ENCODE measurements at places on chromosomes 1 and 21.
A peak's percentile ranks its signal among the peaks of the same experiment; 100 is the strongest.

- no peak for DNase-seq
Observed at GRCh38 chr1:53319296-53320101, 8.4 kb downstream of the LRP8 start.

DNA sequence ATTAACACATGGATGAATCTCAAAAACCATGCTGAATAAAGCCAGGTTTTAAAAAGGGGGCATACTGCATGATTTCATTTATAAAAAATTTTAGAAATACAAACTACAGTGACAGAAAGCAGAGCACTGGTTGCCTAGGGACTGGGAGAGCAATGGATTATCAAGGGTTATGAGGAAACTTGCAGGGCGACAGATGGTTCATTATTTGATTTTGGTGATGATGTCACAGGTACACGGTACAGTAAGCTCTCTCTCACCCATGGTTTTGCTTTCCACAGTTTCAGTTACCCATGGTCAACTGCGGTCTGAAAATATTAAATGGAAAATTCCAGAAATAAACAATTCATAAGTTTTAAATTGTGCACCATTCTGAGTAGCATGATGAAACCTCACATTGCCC lies 14.1 kb downstream of the VAMP4 start:
- DNase-seq: no peak

DNA sequence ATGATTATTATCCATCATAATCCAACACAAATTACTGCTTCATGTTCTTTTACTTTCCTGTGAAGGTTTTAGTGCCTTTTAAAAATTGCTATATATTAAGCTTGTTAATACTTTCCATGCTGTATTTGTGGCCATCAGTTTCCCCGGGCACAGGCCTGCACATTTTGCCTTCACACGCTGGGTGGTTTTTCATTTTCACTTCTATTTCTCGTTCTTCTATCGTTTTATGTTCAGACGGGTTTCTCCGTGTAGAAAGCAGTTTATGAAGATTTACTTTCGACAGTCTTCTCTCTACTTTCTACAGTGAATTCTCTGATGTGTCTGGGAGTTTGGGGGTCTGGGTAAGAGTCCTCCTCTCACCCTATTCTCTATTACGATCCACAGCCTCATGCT lies 9.5 kb downstream of the RUNX3 start:
- no peak for DNase-seq

DNA sequence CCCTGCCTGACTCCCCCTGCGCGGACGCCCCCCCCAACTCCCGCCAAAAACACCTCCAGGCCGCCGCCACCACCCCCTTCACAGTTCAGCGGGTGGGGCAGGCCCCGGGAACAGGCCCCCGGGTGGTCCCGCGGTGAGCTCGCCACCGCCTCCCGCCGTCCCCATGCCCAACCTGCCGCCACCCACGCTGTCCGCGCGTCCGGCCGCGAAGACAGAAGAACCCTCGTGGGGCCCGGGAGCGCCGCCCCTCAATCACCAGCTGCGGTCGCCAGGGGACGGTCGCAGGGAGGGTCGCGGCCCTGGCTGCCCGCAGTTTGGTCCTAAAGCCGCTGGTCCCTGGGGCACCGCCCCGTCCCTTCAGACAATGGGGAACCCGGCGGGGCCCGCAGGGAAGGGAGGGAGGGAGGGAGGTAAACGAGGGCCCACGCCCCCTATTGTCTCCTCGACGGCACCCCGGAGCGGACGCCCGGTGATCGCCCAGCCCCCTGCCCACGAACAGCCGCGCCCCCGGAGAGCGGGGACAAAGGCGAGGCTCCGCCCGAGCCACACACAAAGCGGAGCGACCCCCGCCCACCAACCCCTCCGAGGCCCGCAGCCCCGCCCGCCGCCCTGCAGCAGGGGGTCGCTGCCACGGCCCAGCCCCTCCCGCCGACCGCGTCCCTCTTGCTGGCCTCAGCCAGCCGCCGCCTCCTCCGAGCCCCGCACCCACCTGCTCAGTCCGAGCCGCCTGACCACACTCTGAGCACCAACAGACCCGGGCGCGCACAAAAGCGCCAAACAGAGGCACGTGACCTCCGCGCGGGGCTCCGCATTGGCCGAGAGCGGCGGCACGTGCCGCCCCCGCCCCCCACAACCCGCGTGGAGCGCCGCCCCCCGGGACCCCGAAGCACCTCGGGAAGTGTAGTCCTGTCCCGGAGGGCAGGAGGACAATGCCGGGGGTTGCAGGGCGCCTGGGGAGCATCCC lies at the start of gene STMN1:
Gene STMN1, minus strand, starts transcription at position 740 of the 964 bp plus-strand sequence. CDS start 1,743 bp downstream, outside the sequence.
- peak; percentile 77 for DNase-seq

- no peak for DNase-seq
Observed at GRCh38 chr1:116256286-116256649, 116.8 kb upstream of the ATP1A1 start.

DNA sequence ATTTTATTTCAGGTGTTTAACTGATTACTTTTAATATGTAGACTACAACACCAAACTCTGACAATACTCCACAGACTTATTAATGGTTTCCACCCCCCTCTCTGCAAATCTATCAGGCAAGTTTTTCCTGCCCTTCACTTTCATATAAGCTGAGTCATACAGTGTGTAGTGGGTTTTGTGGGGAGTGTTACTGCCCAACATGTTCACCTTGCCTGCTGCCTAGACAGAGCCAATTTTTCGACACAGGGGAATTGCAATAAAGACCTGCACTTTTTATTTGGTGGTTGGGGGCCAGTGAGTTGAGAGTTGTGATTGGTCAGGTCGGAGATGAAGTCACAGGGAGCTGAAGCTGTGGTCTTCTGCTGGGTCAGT lies 119.7 kb downstream of the PPIAL4G start:
- DNase-seq: no peak

DNA sequence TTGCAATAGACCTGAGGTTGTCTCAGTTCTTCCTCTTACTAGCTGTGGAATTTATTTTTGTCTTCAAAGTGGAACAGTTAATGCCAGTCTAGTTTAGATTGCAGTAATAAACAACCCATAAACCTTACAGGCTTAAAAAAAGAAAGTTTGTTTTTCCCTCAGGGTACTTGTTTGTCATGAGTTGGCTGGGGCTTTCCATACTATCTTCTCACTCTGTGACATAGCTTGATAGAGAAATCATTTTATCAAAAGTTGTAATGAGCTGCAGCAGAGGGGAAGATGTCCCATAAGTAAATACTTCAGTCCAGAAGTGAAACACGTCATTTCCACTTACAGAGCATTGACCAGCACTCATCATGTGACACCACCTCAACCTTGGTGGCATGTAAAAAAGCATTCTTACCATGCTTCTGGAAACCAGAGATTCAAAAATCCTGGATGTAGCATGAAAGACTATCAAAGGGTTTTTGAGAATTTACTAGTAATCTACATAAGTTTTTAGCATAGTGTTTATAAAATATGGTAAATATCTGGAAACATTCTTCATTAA lies 62.8 kb upstream of the COL11A1 start:
- DNase-seq: no peak

- DNase-seq: no peak
Observed at GRCh38 chr1:77234943-77235342, 15.7 kb upstream of the PIGK start.

GRCh38 chr1:61420243-61420642 lies 304.7 kb downstream of the TM2D1 start:
- no peak for DNase-seq

DNA sequence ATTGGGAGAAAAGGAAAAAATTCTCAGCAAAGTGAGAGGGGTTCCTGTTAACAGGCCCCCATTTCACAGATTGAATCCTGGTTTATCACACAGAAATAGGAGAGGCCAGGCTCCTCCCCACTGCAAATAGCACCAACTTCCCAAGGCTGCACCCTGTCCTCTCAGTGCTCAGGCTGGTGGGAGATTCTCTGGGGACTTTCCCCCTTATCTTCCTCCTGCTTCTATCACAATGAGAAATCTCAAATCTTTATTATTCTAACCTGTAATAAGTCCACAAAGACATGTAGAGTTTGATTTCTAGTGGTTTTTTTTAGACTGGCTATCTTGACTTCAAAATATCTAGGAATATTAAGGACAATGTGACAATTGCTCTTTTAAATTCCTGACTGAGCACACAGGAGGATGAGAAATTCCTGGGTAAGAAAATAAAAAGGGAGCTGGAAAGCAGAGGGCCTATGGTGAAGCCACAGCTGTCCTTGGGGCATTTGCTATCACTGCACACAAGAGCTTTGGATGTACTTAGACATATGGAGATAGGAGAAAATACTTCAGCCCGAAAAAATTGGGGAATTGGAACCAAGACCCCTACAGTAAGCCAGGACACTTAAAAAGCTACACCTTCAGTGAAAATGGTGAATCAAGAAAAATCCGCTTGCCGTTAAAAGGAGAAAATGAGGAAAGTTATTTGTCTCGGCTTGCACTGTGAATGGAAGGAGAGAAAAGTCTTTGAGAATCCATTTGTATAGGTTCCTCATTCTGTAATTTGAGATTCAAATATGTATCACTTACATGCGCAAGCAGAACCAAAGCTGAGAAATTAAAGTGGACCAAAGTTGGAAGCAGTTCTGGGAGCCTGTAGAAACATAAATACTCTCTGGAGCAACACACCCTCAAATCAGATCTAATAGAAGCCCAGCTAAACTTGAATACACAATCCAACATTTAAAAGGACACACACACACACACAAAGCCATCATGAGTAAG lies 65.9 kb upstream of the C1orf105 start:
- no peak for DNase-seq

DNA sequence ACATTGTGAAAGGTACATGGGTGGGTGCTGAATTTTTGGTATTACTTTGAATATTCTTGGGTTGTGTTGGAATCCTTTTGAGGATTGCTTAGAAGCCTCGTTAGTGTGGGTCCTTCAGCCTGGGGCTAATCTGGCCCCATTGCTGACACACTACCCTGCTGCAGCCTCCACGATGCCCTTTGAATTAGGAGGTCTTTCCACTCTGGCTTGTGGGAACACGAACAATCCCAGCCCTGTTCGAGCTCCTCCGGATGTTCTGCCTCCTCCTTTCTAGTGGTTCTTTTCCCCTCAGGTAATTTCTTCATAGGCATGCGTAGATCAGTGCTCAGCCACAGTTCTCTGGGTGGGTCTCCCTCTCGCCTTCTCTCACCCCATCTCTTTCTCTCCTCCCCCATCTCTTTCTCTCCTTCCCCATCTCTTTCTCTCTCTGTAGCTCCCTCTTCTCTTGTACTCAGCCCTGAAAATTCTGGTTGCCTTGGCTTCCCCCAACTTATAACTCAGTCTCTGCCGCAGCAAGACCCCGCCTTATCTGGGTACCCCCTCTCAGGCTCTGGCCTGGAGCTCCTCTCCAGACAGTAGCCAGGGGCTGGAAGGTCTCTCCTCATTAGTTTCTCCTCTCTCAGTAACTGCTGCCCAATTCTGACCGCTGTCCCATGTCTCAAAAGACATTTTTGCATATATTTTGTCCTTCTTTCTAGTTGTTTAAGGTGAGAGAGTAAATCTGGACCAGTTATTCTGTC lies 46.0 kb upstream of the SLC19A1 start:
- no peak for DNase-seq

DNA sequence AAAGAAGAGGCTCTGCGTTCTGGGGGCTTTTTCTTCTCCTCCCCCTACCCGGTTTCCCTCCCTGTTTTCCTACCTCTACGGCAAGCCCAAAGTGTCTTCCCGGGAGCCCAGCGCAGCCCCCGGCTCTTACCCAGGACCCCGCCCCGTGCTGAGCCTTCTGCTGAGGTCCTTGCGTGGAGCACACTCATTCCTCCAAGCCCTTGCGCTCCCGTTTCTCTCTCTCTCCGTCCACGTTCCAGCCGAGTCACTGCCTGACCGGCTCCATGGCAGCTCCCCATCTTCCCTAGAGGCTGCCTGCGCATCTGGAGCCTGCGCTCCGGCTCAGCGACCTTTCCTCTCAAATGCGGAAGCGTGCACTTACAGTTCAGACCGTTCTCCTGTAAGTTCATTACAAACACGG lies 24.9 kb upstream of the PDXK start:
- no peak for DNase-seq

DNA sequence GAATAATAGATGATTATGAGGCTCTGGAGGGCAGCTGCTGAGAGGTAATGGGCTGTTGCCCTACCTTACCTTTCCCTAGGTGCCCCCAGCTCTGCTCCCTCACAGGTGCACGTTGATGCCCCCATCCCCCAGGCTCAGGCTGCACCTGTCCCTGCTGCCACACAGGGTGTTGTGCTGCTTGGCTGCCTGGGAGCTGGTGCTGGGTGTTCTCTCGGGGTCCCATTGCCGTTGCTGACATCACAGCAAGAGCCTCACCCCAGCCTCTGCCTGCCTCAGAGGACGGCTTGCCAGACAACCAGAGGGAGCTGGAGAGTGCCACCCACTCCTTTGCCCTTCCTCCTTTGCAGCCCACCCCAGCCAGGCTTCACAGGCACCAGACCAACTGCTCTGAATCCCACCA lies 31.4 kb upstream of the DMBX1 start:
- no peak for DNase-seq

GRCh38 chr1:28281608-28282425 lies 22.5 kb downstream of the SESN2 start:
- no peak for DNase-seq
